Dermis microvascular lymphatic vessel endothelial cell (primary cell): ENCODE measurements at places on chromosomes 1 and 21. TPM values are rescaled to one million over a fixed set of nuclear protein-coding genes. Genes with fewer than 3 reads are reported as not detected.

Gene AADACL4
- total RNA-seq, result not detected in 2 replicates

Gene ZNF362
- 5.4 and 10.9 TPM in 2 replicates for total RNA-seq

Gene RNF186
- total RNA-seq, result not detected in 2 replicates

Gene UBE2U
- total RNA-seq, result 0.13 TPM in 1 of 2 replicates, not detected in the other

Gene CELA2B
- total RNA-seq, result not detected in 2 replicates

Gene DONSON
- 8.7 and 11.4 TPM in 2 replicates for total RNA-seq

Gene HSD3B1
- total RNA-seq, result not detected in 2 replicates

Gene CORT
- total RNA-seq, result 0.13 TPM in 1 of 2 replicates, not detected in the other

Gene ORC1
- total RNA-seq, result 3.5 and 6.5 TPM in 2 replicates

Gene GNG4
- 0.13 and 0.25 TPM in 2 replicates for total RNA-seq

Gene ATP1A4
- total RNA-seq, result not detected in 2 replicates
